ENCODE measurements at places on chromosomes 5 and 9.

DNA sequence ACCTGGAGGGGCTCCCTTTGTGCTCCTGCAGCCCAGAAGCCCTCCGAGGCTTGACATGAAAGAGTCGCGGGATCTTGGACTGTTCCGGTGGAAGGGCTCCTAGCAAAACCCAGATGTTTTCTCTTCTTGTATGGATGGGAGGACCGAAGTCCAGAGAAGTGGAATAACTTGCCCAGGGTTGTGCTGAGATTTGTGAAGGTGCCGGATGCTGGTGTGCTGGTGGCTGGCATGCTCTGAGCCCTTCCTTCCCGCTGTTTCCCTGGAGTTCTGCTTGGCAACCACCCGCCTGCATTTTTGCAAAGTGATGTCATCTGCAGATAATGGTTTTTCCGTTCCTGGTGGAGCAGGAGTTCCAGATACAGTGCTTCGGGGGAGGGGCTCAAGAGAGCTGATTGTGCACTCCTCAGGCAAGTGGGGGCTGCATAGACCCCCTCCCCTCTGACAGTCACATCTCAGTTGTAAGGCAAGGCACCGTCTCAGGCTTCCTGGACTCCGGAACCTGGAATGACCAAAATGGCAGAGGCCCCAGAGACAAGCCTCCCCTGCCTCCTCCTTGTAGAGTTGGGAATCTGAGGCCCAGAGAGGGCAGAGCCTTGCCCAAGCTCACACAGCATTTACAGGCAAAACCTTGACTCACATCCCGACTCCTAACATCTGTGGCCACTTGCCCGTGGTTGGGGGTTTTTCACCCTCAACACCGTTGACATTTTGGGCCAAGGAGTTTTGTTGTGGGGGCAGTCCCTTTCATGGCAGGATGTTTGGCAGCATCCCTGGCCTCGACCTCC is 157.0 kb downstream of the RGS3 start:
- DNase-seq = no peak

- DNase-seq = no peak
Observed at GRCh38 chr5:30539004-30539634, 654.4 kb upstream of the CDH6 start.

GRCh38 chr9:96413302-96414221 is 4.6 kb downstream of the ZNF367 start:
- no peak for DNase-seq

GRCh38 chr9:131278702-131279111 is 2.4 kb upstream of the FAM78A start:
- no peak for DNase-seq

DNA sequence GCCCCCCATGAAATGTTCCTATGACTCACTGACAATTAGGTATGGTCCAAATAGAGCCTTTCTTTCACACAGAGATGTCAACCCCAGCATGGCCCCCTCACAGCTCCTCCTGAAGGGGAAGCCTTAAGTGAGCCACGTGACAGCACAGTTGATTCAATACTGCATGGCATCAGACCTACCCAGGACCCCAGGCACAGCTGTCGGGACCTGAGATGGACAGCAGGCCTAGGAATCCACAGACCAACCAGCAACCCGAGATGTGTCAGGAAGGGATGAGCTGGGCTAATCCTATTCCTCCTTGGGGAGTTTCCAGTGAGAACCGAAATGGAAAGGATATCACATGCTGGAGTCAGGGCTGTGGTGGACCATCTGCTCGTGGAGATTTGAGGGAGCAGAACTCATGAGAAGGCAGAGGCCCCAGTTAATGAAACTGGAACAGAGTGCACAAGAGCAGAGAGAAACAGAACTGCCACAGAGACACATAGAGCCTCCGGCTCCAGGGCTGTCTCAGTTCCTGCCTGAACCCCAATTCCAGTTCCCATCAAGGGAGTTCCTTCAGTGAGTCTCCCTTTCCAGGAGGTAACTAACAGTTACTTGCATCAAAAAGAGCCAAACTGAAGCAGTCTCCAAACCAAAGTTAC is 42.1 kb upstream of the SMIM23 start:
- no peak for DNase-seq

DNA sequence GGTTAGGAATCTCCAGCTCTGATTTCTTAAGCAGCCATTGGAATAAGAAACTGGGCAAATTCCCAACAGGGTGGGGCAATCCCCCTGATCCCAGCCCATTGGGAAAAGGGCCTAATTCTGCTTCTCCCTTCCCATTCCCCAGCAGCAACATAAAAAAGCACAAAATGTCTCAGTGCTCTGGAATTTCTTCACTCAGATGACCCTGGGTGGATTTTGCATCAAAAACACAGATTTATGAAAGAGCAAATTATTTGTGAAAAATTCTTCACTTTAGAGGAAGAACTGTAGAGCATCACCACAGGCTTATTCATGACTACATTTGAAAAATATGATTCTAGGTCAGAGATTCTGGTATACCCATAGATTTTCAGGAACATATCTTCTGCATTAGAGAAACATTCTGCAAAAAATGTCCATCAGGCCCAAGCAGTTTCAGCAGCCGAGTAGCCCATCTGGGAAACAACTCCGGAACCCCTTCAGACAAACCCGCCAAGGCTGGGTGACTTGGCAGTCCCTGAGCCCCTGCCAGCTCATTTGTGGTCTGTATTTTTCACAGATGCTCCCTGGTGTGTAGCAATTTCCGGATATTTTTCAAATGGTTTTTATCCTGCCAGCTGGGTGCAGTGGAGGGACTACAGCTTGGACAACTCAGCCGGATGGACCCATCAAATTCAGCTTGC is 102.1 kb upstream of the RANBP3L start:
- no peak for DNase-seq

- DNase-seq = no peak
Observed at GRCh38 chr9:79208791-79209396, 362.9 kb upstream of the TLE4 start.

- DNase-seq = no peak
Observed at GRCh38 chr9:91515074-91515687, 91.5 kb upstream of the NFIL3 start.

- DNase-seq = no peak
Observed at GRCh38 chr5:32852535-32852934, 141.4 kb downstream of the NPR3 start.

DNA sequence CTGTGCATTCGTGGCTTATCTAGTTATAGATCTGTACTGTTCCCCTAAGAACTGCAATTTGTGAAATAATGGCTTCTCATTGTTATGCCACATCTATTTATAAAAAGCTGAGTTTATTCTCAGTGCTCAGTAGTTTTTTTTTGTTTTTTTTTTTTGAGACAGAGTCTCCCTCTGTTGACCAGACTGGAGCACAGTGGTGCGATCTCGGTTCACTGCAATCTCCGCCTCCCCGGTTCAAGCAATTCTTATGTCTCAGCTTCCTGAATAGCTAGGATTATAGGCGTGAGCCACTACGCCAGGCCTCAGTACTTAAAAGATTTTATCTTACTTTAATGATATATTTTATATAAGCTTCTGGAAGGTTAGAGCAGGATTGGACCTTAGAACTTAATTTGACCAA is 19.0 kb downstream of the SEC61B start:
- no peak for DNase-seq

DNA sequence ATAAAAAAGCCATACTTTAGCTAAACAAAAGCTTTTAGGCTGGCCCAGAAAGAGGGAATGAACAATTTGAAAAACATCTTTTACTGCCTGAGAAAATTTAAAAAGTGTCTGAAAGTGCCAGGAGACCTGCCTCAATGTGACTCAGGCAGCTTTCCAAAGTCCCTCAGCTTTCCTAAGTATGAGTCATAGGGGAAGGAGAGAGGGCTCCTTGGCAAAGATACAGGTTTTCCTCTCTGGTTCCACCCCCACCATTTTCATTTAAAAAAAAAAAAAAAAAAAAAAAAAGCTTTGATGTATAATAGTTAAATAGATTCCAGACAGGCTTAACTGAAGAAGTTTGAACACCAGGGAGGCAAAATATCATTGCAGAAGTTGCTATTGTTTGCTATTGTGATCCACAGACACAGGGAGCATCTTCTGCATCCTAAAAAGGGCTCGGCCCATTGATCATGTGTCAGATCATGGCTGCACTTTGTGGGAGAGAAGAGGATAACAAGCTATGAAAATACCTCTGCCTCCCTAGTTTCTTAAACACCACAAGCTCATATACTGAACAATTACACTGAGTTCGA is 71.5 kb downstream of the MRPS27 start:
- DNase-seq = no peak

- DNase-seq = no peak
Observed at GRCh38 chr5:59401637-59402036, 491.9 kb downstream of the PDE4D start.

- no peak for DNase-seq
Observed at GRCh38 chr5:33745101-33745770, 146.6 kb downstream of the ADAMTS12 start.

GRCh38 chr9:13111778-13112177 is 167.7 kb downstream of the MPDZ start:
- no peak for DNase-seq

DNA sequence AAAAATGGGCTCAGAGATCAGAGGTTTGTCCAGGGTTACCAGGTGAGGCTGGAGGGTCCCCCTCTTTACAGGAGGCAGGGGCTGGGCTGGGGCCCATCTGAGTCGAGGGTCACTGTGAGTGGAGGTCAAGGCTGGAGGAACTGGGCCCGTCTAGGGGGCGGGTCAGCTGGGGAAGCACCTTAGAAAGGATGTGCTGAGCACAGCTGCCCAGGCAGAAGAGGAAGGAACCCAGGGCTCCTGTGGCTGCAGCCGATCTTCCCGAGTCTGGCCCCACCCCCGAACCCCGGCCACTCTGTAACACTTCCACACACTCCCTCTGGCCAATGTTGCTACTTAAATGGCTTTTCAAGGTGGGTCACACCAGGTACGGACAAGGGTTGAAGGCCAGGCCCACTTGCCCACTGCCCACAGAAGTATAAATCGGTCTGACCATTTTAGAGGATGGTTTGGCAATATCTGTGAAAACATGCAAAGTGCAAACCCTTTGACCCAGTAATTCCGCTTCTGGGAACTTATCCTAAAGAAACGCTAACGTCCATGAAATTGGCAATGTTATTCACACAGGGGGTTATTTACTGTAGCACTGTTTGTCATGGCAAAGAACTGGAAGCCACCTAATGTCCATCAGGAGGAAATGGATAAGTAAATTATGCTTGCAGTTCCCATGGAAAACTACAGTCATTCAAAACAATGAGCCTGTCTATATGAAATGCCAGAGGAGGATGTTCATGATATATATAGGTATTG is 30.5 kb upstream of the EEIG1 start:
- DNase-seq = no peak

GRCh38 chr5:72288924-72289323 is 31.1 kb downstream of the MRPS27 start:
- DNase-seq = no peak

DNA sequence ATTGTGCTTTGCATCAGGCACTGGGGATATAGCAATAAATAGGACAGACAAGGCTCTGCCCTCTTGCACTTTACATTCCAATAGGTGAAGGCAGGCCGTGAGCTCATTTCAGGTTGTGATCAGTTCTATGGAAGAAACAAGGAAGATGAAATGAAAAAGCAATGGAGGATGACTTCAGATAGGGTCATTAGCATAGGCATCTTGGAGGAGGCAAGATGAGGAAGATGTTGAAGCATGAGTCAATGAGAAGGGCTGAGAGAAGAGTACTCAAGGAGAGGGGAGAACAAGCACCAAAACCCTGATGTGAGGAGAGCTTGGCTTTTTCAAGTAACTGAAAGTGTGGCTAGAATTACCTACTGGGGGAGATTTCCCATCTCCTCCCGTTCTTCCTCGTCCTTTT is 5.0 kb upstream of the SPARC start:
- no peak for DNase-seq

DNA sequence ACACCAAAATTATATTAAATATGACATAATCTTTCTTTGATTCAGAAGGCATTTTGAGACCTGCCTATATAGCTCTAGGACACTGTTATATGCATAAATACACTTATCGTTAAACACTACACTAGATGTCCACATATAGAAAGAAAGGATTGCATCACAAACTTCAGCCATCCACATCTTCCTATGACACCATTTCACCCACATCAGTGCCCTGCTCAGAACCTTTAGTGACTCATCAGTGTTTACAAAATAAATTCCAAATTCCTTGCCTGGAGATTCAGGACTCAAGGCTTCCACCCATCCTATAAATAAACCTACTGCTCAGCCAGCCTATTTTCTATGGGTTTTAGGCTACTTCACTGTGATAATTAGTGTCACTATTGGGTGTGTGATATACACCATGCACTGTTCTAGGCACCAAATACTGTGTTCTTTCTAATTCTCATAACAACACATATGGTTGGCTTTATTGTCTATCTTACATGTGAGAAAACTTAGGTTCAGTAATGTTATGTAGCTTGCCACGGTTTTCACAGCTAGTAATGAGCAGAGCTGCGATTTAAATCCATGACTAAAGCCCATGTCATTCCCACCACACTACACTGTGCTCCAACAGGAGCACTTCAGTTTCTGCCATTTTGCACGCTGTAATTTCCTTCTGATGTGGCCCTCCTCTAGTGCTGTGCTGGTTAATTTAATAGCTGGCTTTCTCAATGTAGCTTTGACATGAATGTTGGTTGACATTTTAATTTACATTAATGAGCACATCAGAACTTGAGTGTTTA is 103.3 kb downstream of the SREK1 start:
- no peak for DNase-seq

DNA sequence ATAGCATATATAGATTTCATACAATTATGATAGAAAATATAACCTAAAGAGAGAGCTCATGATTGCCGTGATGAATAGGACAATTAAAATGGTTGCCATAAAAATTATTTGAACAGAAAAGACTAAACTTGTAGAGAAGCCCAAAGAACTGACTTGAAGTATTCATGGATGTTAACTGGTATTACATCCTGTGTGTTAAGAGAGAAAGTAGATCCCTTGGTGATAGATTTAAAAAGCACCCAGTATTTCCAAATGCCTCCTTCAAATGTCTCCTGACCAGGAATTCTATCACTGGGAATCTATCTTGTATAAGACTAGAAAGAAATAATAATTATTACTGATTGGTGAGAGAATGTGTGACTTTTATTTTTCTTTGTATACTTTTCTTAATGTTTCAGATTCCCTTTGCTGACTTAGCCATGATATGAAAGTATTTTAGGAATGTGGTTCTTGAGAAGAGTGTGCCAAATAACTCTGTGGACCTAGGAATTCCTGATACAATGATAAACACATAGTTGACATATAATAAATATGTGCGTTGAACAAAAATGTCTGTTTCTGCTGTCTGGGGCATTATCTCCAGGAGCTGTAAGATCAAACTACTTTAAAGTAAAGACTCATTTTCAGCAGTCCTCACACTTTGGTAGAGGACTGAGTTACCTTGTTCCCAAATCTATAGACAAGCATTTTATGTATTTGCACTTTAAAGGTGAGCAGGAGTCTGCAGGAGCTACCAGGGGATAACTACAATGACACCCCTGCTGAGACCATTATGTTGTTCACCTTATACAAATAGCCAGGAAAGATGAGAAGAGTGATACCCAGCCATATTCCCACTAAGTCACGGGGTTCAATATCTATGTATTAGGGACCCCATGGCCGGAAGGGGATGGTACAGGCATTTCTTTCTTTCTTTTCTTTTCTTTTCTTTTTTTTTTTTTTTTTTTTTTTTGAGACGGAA is 211.1 kb upstream of the TLE4 start:
- no peak for DNase-seq

- no peak for DNase-seq
Observed at GRCh38 chr5:143373076-143373475, 30.4 kb downstream of the NR3C1 start.

Measured in NCI-H187 treated with DMSO at 0.1 percent for 48 hours (cell line).